ENCODE measurements at places on chromosomes 5 and 9.

- no peak for DNase-seq
Measured at GRCh38 chr9:38286357-38286756, 106.1 kb upstream of the ALDH1B1 start.

DNA sequence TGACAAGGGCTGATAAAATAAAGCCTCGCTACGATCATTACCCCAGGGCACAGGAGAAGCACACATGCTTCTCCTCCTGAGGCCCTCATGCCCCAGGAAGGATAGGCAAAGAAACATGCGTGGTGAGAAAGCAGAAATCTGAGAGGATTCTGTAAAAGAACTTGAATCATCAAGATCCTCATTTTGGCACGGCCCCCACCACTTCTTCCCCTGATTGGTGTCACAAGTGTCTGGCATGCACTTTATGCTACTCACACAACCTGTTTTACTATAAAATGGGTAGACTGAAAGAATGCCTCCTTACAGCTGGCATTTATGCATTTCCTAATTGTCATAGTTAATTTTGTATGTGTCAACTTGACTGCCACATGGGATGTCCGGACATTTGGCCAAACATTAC is 32.1 kb downstream of the PCA3 start:
- no peak for DNase-seq

DNA sequence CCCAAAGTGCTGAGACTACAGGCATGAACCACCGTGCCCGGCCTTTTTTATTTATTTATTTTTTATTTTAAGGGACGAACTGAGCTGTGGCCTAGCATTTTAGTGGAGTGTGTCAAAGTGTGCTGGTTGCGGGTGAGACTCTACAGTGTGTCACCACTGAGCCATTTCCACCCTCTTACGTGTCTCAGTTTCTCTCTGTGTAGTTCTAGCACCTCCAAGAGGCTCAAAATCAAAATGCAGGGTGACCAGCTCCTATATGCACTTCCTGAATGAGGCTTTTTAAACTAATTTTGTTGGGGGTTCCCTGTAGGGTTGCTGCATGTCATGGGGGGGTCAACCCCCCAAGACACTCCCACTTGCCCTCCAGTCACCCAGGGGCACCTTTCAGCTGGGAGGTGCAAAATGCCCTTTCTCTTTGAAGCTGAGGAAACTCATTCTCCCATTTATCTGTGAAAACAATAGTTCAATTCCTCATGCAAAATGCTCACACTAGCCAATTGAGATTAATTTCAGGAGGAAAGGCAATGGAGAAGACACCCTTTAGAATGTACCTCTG is 69.3 kb downstream of the COL15A1 start:
- no peak for DNase-seq

- no peak for DNase-seq
Measured at GRCh38 chr5:21831145-21831787, 1021.9 kb downstream of the CDH12 start.

DNA sequence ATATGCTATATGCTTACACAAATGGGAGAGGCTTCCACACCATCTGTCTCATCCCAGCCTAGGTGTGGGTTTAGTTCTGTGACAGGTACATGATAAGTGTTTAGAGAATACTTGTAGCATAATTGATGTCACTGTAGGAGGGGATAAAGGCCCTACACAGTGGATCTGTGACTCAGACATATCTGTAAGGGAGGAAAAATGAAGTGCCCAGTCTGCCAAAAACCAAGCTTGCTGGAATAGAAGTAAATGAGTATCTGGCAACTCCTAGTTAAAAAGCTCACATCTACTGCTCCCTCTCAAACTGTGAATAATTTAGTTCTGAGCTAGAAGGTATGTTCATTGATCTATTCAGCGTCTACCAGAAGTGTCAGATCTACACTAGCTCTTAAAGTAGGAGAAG is 38.9 kb upstream of the FAM174A start:
- DNase-seq = no peak

GRCh38 chr5:73039082-73039481 is 81.3 kb upstream of the TMEM171 start:
- DNase-seq = no peak
